ENCODE measurements at places on chromosomes 11 and 22. TPM values are rescaled to one million over a fixed set of nuclear protein-coding genes. Genes with fewer than 3 reads are reported as not detected.

GRCh38 chr22:36457688-36458450, 23.6 kb downstream of the TXN2 start:
- H3K4me3 ChIP-seq: no peak overlapping the region
- no peaks in the 10 kb centered on the region for H3K27me3 ChIP-seq
- peaks cover 11% of the 10 kb centered on the region for H3K4me1 ChIP-seq
- H3K27ac ChIP-seq: no peak overlapping the region

GRCh38 chr11:110762590-110762989, 50.4 kb upstream of the ARHGAP20 start:
- peaks cover 17% of the 10 kb centered on the region for H3K4me1 ChIP-seq
- H3K27ac ChIP-seq: no peak overlapping the region
- peaks cover 4% of the 10 kb centered on the region for H3K27me3 ChIP-seq
- DNase-seq: no peak

Gene SYT7
- total RNA-seq: 37.5 TPM

DNA sequence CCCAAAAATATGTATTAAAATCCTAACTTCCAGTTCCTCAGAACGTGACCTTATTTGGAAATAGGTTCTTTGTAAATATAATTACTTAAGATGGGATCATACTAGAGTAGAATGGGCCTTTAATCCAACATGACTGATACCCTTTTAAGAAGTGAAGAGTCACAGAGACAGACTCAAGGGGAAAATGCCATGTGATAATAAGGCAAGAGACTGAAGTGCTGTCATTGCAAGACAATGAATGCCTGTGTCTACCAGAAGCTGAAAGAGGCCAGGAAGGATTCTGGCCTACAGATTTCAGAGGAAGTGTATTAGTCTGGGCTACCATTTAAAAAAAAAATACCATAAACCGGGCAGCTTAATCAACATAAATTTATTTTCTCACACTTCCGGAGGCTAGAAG, 85.9 kb upstream of the LRRC55 start:
- H3K27ac ChIP-seq: no peak overlapping the region
- H3K27me3 ChIP-seq: peaks cover 6% of the 10 kb centered on the region
- no peaks in the 10 kb centered on the region for H3K36me3 ChIP-seq
- no peak overlapping the region for H3K4me3 ChIP-seq
- H3K4me1 ChIP-seq: peaks cover 8% of the 10 kb centered on the region

GRCh38 chr11:9090488-9091043, 833 bp downstream of the SCUBE2 start:
- DNase-seq: no peak
- peaks cover 72% of the 10 kb centered on the region for H3K27me3 ChIP-seq
- H3K4me3 ChIP-seq: peak overlapping the region; percentile 85
